Dermis blood vessel endothelial cell (primary cell): ENCODE measurements at places on chromosomes 1 and 21. TPM values are rescaled to one million over a fixed set of nuclear protein-coding genes. Genes with fewer than 3 reads are reported as not detected.

The LCE1A gene
- not detected in 2 replicates for total RNA-seq

The NPPA gene
- total RNA-seq, result not detected in 2 replicates

The OR2L3 gene
- total RNA-seq, result not detected in 2 replicates

The FAM78B gene
- total RNA-seq, result 0.34 and 1.2 TPM in 2 replicates

The CD58 gene
- total RNA-seq, result 15.5 and 17.9 TPM in 2 replicates

The S100A2 gene
- 0.51 and 0.98 TPM in 2 replicates for total RNA-seq

The DLGAP3 gene
- total RNA-seq, result under 0.01 TPM in 1 of 2 replicates, not detected in the other

The C1orf21 gene
- total RNA-seq, result 27.1 and 41.0 TPM in 2 replicates

The LRRC53 gene
- not detected in 2 replicates for total RNA-seq

The EFNA4 gene
- 9.5 and 15.7 TPM in 2 replicates for total RNA-seq

The WDR64 gene
- total RNA-seq, result 0.17 TPM in 1 of 2 replicates, not detected in the other

The LIN28A gene
- not detected in 2 replicates for total RNA-seq

The SYCP1 gene
- total RNA-seq, result not detected in 2 replicates

The APOBEC4 gene
- not detected in 2 replicates for total RNA-seq

The FDPS gene
- total RNA-seq, result 452 and 512 TPM in 2 replicates

The SHCBP1L gene
- under 0.01 TPM in 1 of 2 replicates, not detected in the other for total RNA-seq

The TTC39A gene
- 2.9 and 4.1 TPM in 2 replicates for total RNA-seq

The CRB1 gene
- total RNA-seq, result under 0.01 TPM in 1 of 2 replicates, not detected in the other

The SPRR2A gene
- total RNA-seq, result not detected in 2 replicates

The TFF3 gene
- total RNA-seq, result 81.9 and 257 TPM in 2 replicates

The PKN2 gene
- 29.6 and 45.5 TPM in 2 replicates for total RNA-seq

The TMEM51 gene
- total RNA-seq, result 10.0 and 10.2 TPM in 2 replicates

The KNCN gene
- total RNA-seq, result not detected in 2 replicates

The SLAMF9 gene
- total RNA-seq, result not detected in 2 replicates

The AJAP1 gene
- total RNA-seq, result 0.05 and 0.17 TPM in 2 replicates

The PKLR gene
- 0.05 TPM in 1 of 2 replicates, not detected in the other for total RNA-seq

The ADORA1 gene
- total RNA-seq, result 0.19 TPM in 1 of 2 replicates, not detected in the other

The LCE1F gene
- not detected in 2 replicates for total RNA-seq

The PDZK1 gene
- total RNA-seq, result 0.33 and 0.34 TPM in 2 replicates

The ZNF683 gene
- total RNA-seq, result not detected in 2 replicates

The CLCNKA gene
- not detected in 2 replicates for total RNA-seq

The GPX7 gene
- total RNA-seq, result 7.1 and 24.3 TPM in 2 replicates

The TBX15 gene
- not detected in 2 replicates for total RNA-seq

The RNF186 gene
- total RNA-seq, result not detected in 2 replicates

The CFHR1 gene
- total RNA-seq, result not detected in 2 replicates

The IL20 gene
- not detected in 2 replicates for total RNA-seq

The RHD gene
- total RNA-seq, result 0.09 and 0.34 TPM in 2 replicates

The L1TD1 gene
- not detected in 2 replicates for total RNA-seq

The KCNE2 gene
- not detected in 2 replicates for total RNA-seq

The CASQ2 gene
- total RNA-seq, result not detected in 2 replicates

The DAB1 gene
- total RNA-seq, result not detected in 2 replicates

The VCAM1 gene
- total RNA-seq, result 6.2 and 24.5 TPM in 2 replicates

The NFIA gene
- total RNA-seq, result 12.4 and 23.2 TPM in 2 replicates

The C1QA gene
- total RNA-seq, result not detected in 2 replicates

The KIF1B gene
- 39.5 and 71.1 TPM in 2 replicates for total RNA-seq

The KRTAP10-11 gene
- not detected in 2 replicates for total RNA-seq

The RAB3B gene
- total RNA-seq, result 1.0 and 5.4 TPM in 2 replicates

The ARHGAP30 gene
- not detected in 2 replicates for total RNA-seq

The LRRC42 gene
- total RNA-seq, result 23.6 and 28.2 TPM in 2 replicates

The SLC2A5 gene
- 0.34 TPM in 1 of 2 replicates, not detected in the other for total RNA-seq

The EFNA3 gene
- total RNA-seq, result 1.9 and 2.2 TPM in 2 replicates

The LORICRIN gene
- not detected in 2 replicates for total RNA-seq

The TTLL10 gene
- not detected in 2 replicates for total RNA-seq

The HPCA gene
- total RNA-seq, result 0.05 TPM in 1 of 2 replicates, not detected in the other

The C1orf115 gene
- 124 and 125 TPM in 2 replicates for total RNA-seq

The SOAT1 gene
- 15.1 and 28.7 TPM in 2 replicates for total RNA-seq

The BLACAT1 gene
- total RNA-seq, result 0.19 TPM in 1 of 2 replicates, not detected in the other

The LCE3E gene
- not detected in 2 replicates for total RNA-seq
